Left hindlimb (tissue), 1 donor: ENCODE measurements at places on chromosomes 6 and 20.

DNA sequence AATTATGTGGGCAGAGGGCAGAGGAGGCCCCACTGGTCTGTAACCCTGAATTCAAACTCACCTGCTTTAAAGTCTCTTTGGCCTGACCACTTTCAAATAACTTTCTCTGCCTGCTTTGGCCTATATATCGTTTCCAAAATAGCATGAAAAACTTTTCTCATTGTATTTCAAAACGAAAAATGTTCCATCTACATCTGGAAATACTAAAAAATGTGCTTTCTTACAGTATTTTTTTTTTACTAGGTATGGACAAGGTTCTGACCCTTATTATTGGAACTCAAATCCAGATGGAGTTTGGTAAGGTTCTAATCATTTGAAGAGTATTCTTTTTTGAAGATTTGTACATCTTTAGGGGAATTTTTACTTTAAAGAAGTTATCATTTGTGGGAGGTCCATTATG is 241.9 kb downstream of the PAX1 start:
- DNase-seq: no peak

DNA sequence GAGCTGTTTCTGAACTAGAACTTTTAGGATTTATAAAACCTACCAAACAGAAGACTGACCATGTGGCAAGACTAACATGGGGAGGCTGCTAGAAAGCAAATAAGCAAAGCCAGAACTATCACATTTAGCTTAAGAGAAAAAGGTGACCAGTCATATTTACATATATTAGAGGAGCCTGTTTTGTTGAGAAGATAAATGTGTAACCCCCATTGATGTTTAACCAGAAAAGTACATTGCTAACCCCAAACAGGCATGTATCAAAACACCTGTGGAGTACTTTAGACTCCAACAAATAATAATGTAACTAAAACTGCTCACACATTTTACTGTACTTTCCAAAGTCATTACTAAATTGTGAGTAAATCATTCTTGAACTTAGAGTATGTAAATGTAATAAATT is 35.0 kb downstream of the AKIRIN2 start:
- no peak for DNase-seq

DNA sequence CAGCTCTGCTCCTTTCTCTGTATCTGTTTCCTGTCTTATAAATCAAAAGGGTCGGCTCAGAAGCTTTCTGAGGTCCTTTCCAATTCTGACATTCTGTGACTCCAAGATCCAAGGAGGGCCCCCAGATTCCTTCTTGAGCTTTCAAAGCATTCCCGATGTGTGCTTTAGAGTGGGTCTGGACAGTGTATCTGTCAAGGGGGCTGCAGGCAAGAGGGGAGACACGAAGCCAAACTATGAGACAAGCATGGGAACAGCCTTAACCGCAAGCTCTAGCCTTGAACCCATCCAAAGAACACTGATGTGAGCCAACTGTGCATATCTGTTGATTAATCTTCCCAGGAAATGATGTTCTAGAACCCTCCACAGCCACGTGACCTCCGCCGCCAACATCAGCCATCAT is 73.8 kb downstream of the TSHZ2 start:
- no peak for DNase-seq

DNA sequence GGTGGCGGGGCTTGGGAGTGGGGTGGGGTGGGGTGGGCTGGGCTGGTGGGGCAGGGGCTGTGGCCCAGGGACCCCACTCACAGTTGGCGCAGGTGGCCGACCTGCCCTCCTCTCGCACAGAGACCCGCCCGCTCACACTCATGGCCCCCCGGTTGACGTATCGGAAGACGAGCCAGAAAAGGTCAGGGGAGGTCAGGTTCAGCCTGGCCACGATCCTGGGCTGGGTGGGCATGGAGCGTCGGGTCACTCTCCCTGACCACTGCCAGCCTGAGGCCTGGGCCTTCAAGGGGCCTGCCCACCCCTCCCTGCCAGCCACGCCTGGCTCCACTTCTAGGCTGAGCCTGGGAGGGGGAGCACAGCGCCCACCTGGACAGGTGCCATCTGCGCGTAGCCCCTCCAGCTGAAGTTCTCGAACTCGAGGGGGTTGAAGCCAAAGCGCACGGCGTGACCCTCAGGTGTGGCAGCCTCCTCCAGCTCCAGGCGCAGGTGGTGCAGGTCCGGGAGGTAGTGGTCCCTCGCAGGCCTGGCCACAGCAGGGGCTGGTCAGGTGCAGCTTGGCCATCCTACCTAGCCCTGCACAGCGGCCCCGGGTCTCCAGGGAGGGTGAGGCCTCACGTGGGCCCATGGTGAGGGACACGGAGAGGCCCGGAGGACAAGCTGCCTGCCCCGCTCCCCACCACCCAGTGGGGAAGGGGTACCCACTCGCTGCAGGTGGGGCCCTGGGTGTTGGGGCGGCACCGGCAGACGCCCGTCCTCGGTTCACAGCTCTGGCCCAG is 31.2 kb downstream of the ADRM1 start:
- peak; percentile 31 for DNase-seq

GRCh38 chr20:32753731-32754130 is 8.5 kb upstream of the DNMT3B start:
- DNase-seq: no peak

GRCh38 chr6:24996269-24996836 is 60.6 kb upstream of the RIPOR2 start:
- DNase-seq: no peak

GRCh38 chr20:45405571-45406259 is 2.4 kb upstream of the DBNDD2 start:
- DNase-seq: no peak

DNA sequence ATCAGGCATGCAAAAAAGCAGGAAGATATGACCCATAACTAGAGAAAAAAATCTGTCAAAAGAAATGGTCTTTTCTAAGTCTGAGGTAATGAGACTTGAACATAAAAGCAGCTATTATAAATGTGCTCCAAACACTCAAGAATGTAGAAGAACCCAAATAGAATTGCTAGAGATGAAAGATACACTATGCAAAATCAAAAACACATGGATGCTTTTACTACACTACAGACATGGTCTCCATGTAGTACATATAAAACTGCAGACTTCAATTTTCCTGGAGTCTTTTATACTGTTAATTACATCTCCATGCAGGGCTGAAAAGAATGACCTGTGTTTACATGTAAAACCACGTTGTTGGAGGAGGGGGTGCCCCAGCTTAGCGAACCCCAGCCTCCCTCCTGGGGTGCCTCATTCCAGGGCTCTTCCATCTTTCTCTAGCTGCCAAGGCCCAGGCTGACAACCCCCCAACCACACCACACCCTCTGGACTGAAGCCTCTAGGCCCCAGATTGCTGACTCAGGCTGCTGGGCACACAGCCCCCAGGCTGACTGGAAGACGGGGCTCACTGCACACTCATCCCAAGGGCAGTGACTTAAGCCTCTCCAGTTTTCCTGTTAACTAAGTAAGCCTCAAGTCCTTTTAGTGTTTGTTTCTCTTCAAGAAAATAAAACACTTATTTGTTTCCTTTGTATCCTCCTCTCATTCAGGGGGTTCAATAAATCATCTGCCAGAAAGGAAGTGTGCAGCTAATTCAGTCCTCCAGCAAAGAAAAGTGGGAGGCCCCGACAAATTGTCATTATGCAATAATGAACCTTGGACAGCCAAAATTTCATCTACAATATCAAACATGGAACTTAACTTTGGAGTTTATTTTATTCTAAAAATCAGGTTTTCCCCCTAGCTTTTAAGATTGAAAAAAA is 26.0 kb upstream of the PLAGL1 start:
- DNase-seq: no peak
